ENCODE measurements at places on chromosomes 1 and 21.

DNA sequence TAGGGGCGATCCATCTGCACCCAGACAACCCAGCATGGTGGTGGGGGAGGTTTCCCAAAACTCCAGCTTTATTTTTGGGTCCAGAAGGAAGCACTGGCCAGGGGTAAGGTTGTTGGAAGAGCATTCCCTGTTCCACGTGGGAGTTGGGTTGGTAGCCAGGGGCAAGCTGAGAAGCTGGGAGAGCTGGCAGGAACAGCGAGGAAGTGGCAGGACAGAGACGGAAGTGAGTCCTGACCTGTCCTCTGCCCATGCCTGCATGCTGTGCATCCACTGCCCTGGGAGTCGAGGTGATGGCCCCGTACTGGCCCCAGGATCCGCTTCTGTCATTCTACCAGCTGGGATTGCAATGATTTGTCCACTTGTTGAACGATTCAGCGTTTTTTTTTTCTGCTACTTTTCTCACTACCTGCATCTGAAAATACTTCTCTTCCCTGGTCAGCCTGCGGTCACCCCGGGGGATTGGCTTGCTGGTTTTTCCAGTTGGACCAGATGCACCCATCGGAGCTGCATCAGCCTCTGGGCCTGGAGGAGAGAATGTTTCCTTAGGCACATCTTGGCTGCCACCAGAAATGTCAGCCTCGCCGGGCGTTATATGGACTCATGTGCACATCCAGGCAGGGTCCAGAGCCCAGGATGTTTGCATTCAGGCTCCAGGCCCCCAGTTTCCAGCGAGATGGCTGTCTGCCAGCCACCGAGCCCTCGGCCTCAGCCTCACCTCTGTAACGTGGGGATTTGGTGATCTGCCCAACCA lies 28.3 kb upstream of the TMPRSS2 start:
- no peak for DNase-seq

DNA sequence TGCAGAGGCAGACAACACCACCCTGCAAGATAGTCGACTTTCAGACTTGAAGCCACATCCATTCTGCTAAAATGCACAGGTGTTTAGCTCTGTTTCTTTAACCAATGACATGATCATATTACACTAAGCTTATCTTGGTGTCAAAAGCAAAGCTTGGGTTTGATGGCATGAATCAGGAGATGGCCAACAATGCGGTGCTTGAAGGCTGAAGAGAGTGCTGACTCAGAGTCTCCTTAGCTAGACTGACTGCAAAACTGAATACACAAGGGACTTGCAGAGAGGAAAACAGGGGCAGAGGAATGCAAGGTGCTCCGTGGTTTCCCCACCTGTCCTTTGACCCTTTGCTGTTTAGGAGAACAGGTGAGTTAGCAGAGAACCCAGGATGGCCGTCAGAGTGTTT lies 262.6 kb downstream of the SIPA1L2 start:
- DNase-seq = no peak

- no peak for DNase-seq
Observed at GRCh38 chr1:60575326-60575977, 501.9 kb upstream of the C1orf87 start.

DNA sequence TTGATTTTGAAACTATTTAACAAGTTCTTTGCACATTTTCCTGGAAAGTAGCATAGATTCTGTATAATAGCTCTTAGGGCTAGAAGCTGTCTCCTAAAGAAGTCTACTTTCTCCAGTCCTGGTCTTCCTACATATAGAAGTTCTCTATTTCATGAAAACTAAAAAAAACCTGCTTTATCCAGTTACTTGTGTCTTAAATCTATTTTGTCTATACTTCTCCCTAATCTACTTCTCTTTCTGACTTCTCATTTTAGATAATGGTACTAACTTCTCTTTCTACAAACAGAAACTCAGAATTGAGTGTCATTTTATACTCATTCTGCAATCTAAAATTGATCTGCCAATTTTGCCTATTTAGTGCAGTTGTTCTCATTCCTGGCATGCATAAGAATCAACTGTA lies 28.7 kb downstream of the PDE4B start:
- no peak for DNase-seq

- DNase-seq = no peak
Observed at GRCh38 chr1:42736152-42736551, 3.9 kb downstream of the CLDN19 start.

DNA sequence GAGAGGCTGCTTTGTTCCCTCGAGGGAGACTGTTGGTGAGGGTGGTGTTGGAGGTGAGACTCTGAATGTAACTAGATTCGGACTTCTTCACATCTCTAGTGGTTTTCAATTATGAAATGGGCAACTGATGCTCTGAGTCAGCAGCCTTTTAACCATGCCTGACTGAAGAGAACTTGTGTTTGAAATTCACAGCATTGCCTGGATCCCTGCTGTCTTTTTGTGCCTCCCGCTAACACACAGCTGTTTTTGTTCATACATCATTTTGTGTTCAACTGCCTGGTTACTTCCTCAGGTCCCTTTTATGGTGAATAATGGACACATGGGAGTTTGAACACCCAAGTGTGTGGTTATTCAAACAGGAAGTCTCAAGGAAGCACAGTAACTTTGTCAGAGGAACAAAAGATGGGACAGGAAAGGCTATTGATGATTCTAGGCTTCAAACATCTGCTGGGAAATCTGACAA lies 16.8 kb downstream of the LAMC1 start:
- no peak for DNase-seq

DNA sequence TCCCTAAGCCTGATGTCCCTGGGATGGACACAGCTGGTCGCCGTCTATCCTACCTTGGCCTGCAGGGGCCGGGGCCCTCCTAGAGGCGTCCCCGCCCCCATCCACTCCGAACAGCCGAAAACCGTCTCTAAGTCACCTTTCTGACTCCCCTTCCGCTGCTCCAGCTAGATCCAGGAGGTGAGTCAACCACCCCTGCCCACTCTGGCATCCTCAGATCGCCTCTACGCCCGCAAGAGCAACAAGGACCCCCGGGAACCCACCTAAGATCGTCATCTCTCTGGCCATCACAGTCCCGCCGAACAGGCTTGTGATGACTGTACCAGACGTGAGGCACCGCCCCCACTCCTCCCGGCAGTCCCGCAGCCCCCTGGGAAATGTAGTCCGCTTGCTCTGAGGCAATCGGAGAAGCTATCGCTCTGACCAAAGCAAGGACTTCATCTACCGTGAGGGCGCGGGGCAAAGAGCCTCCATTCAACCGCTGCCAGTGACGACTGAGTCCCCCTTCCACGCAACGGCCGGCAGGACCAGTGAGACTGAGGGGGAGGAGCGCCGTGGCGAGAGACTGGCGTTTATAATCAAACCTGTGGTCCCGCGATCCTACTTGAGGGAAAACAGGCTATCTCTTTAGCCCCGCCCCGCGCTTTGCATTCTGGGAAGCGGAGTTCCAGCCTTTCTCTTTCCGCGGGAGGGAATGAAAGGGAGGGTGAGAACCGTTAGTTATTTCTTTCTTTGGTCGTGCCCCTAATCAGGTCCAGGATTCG lies at the start of gene HSPA13:
Gene HSPA13 (minus strand): TSS at position 312 of the 761 bp plus-strand sequence. CDS start 27 bp downstream, at position 285.
- DNase-seq = peak; percentile 94

GRCh38 chr1:156203331-156203730 lies 9.4 kb downstream of the SLC25A44 start:
- no peak for DNase-seq

DNA sequence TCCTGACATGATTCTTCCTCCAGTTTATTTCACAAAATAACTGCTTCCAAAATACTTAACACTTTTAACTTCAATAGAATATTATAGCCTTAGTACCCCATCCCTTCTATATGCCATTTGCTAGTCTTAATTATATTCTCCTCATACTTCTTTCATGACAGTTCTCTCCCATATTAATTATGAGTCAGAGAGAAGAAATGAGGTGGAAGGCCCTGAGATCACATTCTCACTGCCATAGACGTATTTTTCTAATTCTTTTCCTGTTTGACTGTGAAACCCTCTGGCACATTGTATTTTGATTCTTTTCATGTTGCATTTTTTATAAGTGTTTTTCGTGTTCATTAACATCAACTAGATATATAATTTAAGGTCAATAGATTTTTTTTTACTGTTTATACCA lies 88.4 kb downstream of the GTF2B start:
- DNase-seq = no peak

DNA sequence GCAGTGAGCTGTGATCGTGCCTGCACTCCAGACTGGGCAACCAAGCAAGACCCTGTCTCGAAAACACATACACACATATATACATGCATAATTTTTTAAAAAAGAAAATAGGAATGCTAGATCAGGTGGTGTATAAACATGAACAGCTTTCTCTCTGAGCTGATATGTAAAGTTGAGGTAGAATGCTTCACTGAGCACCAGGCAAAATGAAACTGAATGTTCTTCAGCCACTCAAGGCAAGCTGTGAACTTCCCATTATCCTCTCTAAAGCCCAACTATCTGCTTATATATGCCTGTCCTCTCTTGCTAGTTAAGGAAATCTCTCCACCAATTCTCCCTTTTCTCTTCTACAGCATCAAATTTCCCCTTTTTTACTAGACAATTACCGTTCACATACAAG lies 93.0 kb downstream of the NUF2 start:
- no peak for DNase-seq

- DNase-seq = no peak
Observed at GRCh38 chr1:87144316-87144895, 184.3 kb upstream of the LMO4 start.

DNA sequence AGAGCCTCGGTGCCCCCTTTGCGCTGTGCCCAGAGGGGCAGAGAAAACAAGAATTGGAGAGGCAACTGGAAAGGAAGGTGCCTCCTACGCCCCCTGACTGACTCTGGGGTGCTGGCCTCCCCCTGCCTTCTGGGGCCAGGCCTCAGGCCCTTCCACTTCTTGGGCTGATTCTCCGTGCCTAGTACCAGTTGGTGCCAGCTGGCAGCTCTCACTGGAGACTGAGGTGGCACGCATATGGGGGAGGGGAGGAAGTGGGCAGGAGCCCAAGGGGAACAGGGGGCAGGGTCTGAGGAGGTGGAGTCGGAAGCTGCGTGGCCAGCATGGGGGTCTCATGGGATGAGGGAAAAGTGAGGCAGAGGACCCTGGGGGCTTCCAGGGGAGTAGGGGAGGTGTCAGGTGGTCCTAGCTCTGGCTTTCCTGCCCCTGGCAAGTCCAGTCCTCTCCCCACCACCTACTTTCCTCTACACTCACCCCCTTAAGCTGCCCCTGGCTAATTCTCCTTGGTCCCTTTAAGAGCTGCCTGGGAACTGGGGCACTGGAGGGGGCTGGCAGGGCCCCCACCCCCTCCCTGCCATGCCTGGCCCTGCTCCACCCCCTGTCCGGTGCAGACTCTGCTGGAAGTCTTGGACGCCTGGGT lies 6.5 kb upstream of the SEMA4A start:
- DNase-seq = no peak

DNA sequence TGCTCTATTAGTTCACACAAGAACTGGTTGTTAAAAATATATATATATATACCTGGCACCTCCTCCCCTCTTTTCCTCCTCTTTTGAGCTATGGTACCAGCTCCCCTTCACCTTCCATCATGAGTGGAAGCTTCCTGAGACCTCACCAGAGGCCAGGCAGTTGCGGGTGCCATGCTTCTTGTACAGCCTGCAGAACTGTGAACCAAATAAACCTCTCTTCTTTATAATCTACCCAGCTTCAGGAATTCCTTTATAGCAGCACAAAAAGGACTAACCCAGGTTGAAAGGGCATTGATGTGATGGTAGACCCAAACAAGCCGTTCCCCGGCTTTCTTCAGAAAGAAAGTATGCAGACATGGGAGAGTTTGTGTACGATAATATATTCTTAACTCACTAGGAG lies 14.9 kb downstream of the RSPH1 start:
- no peak for DNase-seq

GRCh38 chr1:32201011-32201855 lies 838 bp downstream of the CCDC28B start:
- DNase-seq = peak; percentile 66

DNA sequence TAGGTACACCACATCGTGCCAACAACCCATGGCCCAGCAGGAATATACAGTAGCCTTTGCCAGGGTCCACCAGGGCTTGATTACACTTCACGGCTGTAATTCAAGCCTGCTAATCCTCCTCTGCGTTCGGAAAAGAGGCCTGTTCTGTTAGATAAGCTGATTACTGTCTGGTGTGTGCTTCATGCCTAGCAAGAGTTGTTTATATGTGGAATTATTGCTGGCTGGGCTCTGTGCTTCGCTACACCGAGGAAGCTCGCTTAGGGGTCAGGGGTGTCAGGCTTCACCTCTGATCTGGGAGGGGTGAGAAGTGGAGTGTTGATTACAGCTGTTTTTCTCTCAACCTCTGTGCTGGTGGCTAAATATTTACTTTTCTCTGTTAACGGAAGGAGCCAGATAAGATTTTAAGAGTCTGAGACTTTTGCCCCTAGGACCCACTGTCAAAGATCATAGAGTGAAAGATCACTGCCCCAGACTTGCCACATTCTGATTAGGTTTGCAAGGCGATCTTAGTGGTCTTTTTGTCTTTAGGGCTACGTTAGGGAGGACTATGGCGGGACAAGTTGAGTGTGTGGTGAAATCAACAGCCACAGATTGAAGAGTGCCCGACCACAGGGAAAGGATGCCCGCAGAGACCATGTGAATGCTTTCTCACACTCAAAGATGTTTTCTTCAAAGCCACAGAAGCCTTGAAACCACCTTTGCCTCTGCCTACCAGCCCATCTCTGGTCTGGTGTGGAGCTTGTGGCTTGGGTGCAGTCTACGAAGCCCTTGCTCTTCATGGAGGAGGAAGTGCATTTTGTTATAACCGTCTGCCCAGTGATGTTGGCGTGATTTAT lies 216.1 kb downstream of the PBX1 start:
- DNase-seq = no peak

GRCh38 chr1:5885471-5886139 lies 106.6 kb downstream of the NPHP4 start:
- DNase-seq = no peak

GRCh38 chr1:170149241-170149640 lies 3.5 kb downstream of the NTMT2 start:
- DNase-seq = no peak

GRCh38 chr1:24586970-24587820 lies 31.3 kb downstream of the NCMAP start:
- DNase-seq = no peak
